Activated CD4-positive, alpha-beta T cell treated with anti-CD3 and anti-CD28 coated beads, Interleukin-2, amount 10 ng/mL, durations not matched to agents 7 days and 5 days (primary cell): ENCODE measurements at places on chromosomes 5 and 9. TPM values are rescaled to one million over a fixed set of nuclear protein-coding genes. Genes with fewer than 3 reads are reported as not detected.

Gene GRAMD2B
- 4.4 TPM for total RNA-seq

DNA sequence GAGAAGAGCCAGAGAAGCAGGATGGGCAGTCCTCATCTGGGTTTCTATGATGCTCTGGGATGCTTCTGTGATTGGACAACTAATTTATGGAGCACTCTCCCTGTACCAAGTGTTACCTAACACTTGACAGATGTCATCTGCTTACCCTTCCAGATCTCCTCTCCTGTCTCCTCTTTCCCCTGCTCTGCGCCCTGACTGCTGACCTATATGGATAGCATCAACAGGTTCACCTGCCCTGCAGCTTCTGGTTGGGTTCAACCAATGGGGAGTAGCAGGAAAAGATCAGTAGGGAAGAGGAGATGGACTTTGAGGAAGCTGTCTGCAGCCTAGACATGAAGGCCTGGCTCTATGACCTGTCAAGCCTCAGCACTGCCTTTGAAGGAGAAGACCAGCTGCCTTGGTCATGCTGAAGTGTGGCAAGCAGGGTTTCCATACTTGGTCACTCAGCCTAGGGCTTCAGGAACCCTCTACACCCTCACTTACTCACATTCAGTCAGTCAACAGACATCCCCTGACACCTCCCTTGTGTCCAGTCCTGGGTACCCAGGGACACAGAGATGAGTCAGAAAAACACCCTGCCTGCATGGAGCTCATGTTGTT lies 11.3 kb upstream of the P4HA2 start:
- H3K27ac ChIP-seq: no peak overlapping the region
- no peak overlapping the region for H3K4me3 ChIP-seq
- H3K4me1 ChIP-seq: no peaks in the 10 kb centered on the region
- no peaks in the 10 kb centered on the region for H3K36me3 ChIP-seq

DNA sequence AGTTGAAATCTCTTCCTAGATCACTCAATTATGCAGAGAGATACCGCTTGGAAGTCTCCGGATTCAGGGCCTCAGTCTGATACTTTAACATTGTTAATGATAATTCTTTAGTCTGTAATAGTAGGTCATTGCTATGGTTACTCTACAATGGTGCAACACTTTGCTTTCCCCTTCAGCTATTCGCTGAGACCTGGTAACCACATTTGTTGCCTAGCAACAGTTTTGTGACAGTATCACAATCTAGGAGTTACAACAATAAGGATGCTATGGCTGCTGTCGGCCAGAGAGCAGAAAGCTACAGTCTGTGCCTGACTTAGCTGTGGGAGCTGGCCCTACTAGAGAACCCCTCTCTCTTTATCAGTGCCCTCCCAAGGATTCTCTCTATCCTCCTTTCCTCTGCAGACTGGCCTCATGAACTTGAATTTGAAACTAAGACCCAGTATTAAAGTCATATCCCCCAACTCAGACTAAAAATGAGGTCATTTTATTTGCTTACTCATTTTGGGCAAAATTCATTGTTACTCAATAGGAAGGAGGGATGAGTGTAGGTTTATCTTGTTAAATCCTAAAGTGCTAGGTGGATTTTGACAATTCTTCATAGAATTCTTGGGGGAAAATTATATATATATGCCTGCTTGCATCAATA lies 39.3 kb downstream of the NR2F1 start:
- H3K4me3 ChIP-seq: no peak overlapping the region
- peaks cover 1% of the 10 kb centered on the region for H3K36me3 ChIP-seq
- H3K27ac ChIP-seq: no peak overlapping the region
- peaks cover 42% of the 10 kb centered on the region for H3K27me3 ChIP-seq
- DNase-seq: peak; percentile 17
- H3K4me1 ChIP-seq: peaks cover 17% of the 10 kb centered on the region

DNA sequence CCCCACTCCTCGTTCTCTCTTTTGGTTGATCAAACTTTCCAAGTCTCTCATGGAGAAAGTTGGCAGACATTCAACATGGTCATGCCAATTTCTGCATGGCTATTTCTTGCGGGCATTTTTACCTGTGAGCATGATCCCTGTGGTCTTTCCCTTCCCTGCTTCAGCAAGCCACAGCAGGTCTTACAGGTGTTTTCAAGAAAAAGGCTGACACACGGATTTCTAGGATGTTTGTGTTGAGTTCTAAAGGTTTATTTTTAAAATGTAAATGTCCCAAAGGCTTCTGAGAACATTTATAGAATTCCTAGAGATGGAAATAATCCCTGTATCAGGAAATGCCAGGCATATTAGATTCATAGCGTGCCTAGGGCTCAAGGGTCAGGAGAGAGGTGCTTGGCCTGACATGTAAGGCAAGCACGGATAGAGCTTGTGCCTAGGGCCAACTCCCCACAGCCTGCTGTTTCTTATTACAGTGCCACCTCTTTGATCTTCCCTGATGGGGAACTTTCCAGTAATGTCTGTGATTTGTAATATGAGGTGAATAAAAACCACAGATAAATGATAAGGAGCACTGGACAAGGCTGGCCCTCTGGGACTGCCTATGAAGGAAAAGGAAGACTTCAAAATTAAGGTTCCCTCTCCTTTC lies 79.8 kb downstream of the MUSK start:
- no peaks in the 10 kb centered on the region for H3K4me1 ChIP-seq
- H3K36me3 ChIP-seq: no peaks in the 10 kb centered on the region
- no peaks in the 10 kb centered on the region for H3K27me3 ChIP-seq
- H3K4me3 ChIP-seq: no peak overlapping the region
- H3K27ac ChIP-seq: no peak overlapping the region

- peaks cover 10% of the 10 kb centered on the region for H3K27me3 ChIP-seq
- H3K4me1 ChIP-seq: no peaks in the 10 kb centered on the region
- H3K27ac ChIP-seq: no peak overlapping the region
- no peak overlapping the region for H3K4me3 ChIP-seq
Measured at GRCh38 chr5:151676719-151677118, 10.0 kb downstream of the SPARC start.

Gene NUDT2
- 17.5 TPM for total RNA-seq

GRCh38 chr9:135156525-135157510 lies 69.3 kb downstream of the OLFM1 start:
- DNase-seq: peak; percentile 24
- no peaks in the 10 kb centered on the region for H3K4me1 ChIP-seq

DNA sequence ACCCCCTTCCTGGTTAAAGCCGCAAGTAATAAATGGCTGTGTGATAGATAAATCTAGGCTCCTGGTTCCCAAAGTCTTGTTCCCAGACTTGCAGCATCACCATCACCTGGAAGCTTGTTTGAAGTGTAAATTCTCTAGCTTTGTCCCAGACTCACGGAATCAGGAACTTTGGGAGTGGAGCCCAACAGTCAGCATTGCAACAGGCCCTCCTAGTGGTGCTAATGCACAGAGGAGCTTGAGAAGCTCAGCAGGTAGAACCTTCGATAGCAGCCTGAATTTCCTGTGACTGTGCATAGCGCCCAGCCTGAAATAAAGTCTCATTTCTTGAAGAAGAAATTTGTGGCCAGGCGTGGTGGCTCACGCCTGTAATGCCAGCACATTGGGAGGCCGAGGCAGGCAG lies 30.3 kb upstream of the MELK start:
- H3K27me3 ChIP-seq: peaks cover 3% of the 10 kb centered on the region
- H3K27ac ChIP-seq: no peak overlapping the region

DNA sequence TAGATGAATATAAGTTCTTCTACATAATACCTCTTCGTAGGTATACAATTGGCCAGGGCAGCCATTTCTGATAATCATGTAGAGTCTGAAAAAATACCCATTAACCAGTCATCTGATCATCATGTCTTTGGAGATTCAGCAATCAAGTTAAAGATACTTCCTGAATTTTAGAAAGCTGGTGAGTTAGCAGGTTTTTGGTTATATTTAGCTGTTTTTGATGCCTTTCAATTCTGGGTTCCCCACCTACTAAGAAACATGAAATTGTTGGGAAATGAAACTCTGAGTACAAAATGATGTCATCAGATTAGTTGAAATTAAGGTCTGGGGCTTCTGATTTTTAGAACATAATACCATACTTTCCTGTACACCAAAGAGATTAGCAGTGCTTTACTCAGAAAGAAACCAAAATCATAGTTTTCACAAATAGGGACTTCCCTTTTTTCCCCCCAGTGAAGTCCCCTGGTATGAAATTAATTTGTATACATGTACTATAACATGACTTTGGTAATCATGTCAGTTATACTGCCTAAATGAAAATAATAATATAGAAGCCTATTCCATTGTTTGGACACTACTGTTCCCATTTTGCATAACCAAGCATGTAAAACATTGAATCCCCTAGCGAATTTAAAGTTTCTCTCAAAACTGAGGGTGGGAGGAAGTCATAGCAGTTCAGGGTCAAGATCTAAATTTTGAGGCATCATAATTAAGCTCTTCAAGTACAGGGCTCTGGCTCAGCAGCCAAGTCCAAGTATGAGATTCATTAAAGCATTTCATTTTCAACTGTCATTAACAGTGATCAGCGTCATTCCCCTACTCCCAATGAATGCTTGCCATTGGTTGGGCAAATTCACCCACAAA lies 17.9 kb downstream of the PRLR start:
- H3K27me3 ChIP-seq: peaks cover 9% of the 10 kb centered on the region
- no peaks in the 10 kb centered on the region for H3K36me3 ChIP-seq
- no peak overlapping the region for H3K4me3 ChIP-seq

Gene MRPL22
- total RNA-seq: 51.0 TPM

- peaks cover 34% of the 10 kb centered on the region for H3K36me3 ChIP-seq
- no peak for DNase-seq
- H3K27me3 ChIP-seq: no peaks in the 10 kb centered on the region
- peaks cover 65% of the 10 kb centered on the region for H3K4me1 ChIP-seq
Measured at GRCh38 chr5:35668794-35669193, 51.1 kb downstream of the SPEF2 start.

GRCh38 chr5:67921004-67921601 lies 294.5 kb upstream of the PIK3R1 start:
- no peak for DNase-seq
- no peak overlapping the region for H3K4me3 ChIP-seq
- no peaks in the 10 kb centered on the region for H3K4me1 ChIP-seq
- no peaks in the 10 kb centered on the region for H3K36me3 ChIP-seq
- H3K27me3 ChIP-seq: no peaks in the 10 kb centered on the region

Gene PRRC2B
- 281 TPM for total RNA-seq

GRCh38 chr5:14036947-14037346 lies 92.5 kb upstream of the DNAH5 start:
- H3K27me3 ChIP-seq: peaks cover 5% of the 10 kb centered on the region
- DNase-seq: no peak
- H3K4me3 ChIP-seq: no peak overlapping the region
- no peaks in the 10 kb centered on the region for H3K4me1 ChIP-seq

DNA sequence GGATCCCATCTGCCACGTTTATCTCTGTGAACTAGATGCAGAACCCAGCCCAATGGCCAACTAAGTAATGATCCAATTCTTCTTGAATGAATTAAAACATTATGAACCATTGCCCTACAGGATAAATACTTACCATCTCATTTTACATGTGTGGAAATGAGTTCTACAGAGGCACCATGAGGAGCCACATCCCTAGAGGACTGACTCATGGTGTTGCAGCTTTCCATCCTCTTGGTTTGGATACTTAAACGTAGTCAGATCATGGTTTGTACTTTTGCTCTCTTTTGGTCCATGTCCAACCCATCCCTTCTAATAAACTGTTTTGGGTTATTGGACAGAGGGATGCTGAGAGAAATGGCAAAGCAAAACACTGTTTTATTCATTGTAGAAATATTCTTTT lies 484.8 kb downstream of the EBF1 start:
- no peaks in the 10 kb centered on the region for H3K36me3 ChIP-seq
- no peaks in the 10 kb centered on the region for H3K4me1 ChIP-seq
- no peaks in the 10 kb centered on the region for H3K27me3 ChIP-seq
- no peak for DNase-seq
- no peak overlapping the region for H3K27ac ChIP-seq

- peaks cover 70% of the 10 kb centered on the region for H3K36me3 ChIP-seq
- peak overlapping the region; percentile 91 for H3K27ac ChIP-seq
Measured at GRCh38 chr9:33264003-33264472, 470 bp downstream of the BAG1 start.

DNA sequence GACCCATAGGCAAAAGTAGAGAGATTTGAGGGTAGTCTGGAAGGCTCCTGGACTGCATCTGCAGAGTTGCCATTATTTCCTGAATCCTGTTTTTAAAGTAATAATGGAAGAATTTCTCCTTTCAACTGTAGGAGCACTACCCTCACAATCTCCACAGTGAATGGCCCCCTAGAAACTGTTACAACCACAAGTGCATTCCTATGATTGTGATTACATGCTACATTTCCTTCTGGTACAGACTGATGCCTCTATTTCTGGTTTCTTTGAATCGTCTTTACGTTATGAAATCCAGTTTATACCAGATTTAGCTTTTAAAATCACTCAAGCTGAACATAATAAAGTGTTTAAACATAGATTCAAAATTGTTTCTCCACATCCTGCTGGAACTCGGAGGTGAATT lies 49.4 kb downstream of the FRMPD1 start:
- no peaks in the 10 kb centered on the region for H3K4me1 ChIP-seq
- no peak overlapping the region for H3K27ac ChIP-seq
- H3K36me3 ChIP-seq: no peaks in the 10 kb centered on the region
- no peak overlapping the region for H3K4me3 ChIP-seq

GRCh38 chr9:88998503-88998902 lies 7.2 kb downstream of the S1PR3 start:
- no peak for DNase-seq
- peaks cover 4% of the 10 kb centered on the region for H3K4me1 ChIP-seq
- no peak overlapping the region for H3K27ac ChIP-seq
- no peak overlapping the region for H3K4me3 ChIP-seq
- no peaks in the 10 kb centered on the region for H3K36me3 ChIP-seq

- no peaks in the 10 kb centered on the region for H3K4me1 ChIP-seq
- no peak overlapping the region for H3K27ac ChIP-seq
- DNase-seq: no peak
- H3K36me3 ChIP-seq: no peaks in the 10 kb centered on the region
Measured at GRCh38 chr5:43415935-43416802, 4.0 kb upstream of the CCL28 start.

Gene ALDH1A1
- total RNA-seq: not detected

DNA sequence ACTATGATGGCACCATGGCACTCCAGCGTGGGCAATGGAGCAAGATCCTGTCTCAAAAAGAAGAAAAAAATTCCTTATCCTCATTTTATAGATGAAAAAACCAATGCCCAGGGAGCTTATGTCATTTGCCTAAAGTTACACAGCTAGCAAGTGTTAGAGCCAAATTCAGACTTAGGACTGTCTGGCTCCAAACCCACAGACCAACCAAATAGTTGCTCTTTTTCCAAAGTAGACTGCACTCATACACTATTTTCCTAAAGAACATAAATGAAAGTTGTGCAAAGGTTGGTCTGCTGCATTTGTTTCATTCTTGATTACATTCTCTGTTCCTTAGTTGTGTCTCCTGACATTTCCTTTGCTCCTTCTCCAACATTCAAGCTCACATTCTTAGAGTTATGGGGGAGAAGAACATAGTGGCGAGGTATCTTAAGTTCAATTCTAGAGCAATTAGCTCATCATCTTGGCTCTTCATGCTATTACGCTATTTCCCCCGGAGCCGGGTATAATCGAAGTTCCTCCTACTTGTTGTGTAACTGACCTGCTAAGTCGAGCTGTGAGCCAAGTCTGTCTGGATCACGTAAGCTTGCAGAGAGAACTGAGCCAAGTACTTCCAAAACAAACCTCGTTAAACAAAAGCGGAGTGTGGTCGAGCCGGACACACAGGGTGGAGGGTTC lies 138.3 kb downstream of the RFK start:
- no peaks in the 10 kb centered on the region for H3K27me3 ChIP-seq
- H3K36me3 ChIP-seq: no peaks in the 10 kb centered on the region
- no peak overlapping the region for H3K4me3 ChIP-seq
- no peaks in the 10 kb centered on the region for H3K4me1 ChIP-seq
